Fibroblast of skin of right quadriceps (primary cell): ENCODE measurements at places on chromosomes 12 and 14.

GRCh38 chr14:91238085-91238484 is 6.4 kb downstream of the GPR68 start:
- DNase-seq, result no peak

GRCh38 chr12:132236129-132236929 is 92.1 kb downstream of the NOC4L start:
- DNase-seq, result no peak

DNA sequence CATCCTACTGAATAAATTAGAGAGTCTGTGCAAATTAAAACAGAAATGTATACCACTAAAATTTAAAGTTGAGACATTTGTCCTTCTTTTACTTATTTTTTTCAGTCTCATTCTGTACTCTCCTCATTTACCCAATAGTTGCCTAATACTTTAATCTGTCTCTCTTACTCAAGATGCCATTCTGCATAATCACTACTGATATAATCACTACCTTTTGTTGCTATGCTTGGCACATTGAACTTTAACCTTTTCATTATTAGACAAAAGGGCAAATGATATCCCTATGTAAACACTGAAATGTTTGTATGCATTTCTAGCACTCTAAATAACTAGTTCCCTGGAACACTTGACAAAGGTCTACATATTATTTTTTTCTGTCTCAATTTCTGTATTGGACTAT is 1108.3 kb upstream of the FLRT2 start:
- DNase-seq, result no peak

- no peak for DNase-seq
Measured at GRCh38 chr12:131088701-131089530, 135.2 kb downstream of the ADGRD1 start.

- DNase-seq, result no peak
Measured at GRCh38 chr12:132736913-132737312, 24.7 kb downstream of the ANKLE2 start.

DNA sequence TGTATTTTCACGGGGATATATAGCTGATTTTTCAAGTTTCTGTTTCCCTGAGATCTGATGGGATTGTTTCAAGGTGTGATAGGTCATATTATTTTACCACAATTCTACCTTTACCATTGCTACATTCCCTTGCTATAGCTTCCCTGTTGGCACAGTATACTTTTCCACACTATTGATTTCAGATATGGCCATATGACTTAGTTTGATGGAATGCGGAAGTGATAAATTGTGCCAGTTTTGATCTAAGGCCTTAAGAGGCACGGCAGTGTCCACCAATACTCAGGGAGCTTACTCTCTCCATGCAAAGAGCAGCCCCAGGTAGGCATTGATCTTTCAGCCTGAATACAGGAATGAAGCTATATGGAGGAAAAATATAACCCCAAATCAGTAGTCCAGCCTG is 315.7 kb downstream of the SLC16A7 start:
- no peak for DNase-seq

DNA sequence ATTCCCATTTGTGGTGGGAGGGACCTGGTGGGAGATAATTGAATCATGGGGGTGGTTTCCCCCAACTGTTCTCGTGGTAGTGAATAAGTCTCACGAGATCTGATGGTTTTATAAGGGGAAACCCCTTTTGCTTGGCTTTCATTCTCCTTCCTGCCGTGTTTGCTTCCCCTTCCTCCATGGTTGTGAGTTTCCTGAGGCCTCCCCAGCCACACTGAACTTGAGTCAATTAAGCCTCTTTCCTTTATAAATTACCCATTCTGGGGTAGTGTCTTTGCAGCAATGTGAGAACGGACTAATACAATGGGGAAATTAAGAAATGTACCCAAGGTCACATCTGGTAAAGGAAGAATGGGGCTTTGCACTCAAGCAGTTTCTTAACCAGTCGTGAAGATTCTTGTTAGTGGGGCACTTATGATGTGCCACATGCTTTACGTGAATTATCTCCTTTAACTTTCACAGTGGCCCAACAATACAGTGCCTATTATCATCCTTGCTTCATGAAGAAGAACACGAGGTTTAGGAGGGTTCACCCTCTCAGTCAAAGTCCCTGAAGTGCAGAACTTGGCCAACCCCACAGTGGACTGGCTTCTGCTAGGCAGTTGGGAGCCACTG is 234.3 kb downstream of the EFCAB11 start:
- no peak for DNase-seq

DNA sequence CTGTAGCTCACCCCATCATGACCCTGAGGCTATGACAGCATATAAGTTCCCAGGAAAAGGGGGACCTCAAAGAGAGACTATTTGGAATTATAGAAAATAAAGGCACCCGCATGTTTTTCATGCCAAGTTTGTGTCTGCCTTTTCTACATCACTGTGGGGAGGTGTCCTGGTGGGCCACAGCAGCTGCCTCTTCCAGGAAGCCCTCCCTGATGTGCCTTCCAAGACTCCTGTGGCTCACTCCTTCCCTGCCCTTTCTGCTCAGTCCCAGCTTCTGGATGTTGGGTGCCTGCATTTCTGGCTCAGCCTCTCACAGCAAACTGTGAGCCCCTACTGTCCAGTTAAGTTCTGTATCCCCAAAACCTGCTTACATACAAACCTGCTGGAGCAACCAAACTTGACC is 36.3 kb upstream of the BEGAIN start:
- no peak for DNase-seq

GRCh38 chr14:96090441-96091148 is 51.4 kb downstream of the C14orf132 start:
- DNase-seq, result peak; percentile 94

GRCh38 chr12:7656121-7656520 is 9.6 kb downstream of the APOBEC1 start:
- DNase-seq, result no peak

GRCh38 chr12:117005417-117006046 is 93.7 kb downstream of the TESC start:
- DNase-seq, result no peak

GRCh38 chr14:58777541-58777979 is 139.8 kb downstream of the DACT1 start:
- DNase-seq, result no peak

DNA sequence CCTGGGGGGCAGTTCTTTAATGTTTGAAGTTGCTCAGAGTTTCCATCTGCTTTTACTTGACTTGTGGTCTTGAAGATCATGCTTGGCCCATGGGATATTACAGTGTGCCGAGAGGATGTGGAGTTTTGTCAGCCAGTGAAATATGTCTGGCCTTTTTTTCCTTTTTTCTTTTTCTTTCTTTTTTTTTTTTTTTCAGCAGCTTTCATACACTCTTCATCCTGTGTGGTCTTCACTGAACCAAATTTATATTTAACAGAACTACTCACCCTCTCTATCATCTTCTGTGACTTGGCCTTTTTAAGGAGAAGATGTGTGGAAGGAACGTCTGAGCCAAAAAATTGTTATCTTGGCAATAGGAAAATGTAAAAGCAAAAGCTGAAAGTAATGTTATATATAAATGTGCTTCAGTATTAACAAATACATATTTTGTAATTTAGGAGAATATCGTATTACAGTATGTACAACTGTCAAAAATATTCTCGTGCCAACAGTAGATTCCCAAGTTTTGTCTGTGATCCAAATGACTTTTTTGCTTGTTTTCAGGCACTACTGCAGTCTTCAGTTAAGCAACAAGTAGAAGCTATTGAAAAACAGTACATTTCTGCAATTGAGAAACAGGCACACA is 200.6 kb downstream of the CCDC91 start:
- DNase-seq, result peak; percentile 85

DNA sequence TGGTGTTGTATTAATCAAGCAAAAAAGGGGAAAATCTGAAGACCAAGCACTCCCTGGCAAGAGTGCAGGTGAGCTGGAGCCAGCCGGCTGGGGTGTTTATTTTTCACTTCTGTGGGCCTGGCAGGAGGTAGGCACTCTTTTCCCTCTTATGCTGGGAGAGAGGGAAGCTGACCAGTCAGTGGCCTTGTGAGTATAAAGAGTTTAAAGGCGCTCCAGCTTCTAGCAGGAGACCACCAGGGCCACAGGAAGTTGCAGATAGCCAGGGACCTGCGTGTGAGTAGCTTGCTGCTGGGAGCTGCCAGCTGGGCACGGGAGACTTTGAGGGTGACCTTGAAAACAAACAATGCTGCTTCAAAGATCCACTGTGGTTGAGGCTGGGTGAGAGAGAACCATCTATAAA is 217.4 kb upstream of the PWP1 start:
- no peak for DNase-seq

DNA sequence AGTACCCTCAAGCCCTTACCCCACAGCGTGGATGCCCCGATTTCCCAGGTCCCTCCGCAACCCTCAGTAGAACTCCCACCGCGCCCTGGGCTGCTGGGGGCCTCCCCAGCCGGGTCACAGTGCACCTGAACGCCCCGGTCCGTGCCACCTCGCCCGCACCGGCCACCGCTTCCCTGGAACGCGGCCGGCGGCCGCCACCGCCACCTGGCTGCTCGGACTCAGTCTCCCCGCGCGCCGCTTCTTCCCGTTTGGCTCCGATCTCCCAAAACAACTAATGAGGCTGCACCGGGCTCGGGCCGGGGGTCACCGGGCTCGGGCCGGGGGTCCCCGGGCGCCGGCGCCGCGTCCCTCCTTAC is 1.0 kb downstream of the ITPK1 start:
- no peak for DNase-seq

DNA sequence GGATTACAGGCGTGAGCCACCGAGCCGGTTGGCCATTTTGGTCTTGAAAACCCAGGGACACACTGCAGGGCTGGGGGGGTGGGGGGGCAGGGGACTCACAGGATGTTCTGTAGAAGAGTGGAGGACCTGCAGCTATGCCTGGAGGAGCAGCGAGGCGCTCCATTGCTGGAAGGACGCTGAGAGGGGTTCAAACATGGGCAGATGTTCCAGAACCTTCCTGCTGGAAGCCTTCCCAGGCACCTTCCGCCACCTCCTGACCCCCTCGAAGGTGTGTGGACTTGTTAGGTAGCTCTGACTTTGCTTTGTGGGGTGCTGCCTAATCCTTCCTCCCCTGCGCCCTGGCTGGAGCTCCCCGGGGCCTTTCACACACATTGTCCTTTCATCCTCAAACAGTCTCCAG is 19.6 kb upstream of the PPP1R13B start:
- no peak for DNase-seq

- DNase-seq, result no peak
Measured at GRCh38 chr12:29050503-29050902, 98.6 kb upstream of the FAR2 start.

GRCh38 chr12:93609281-93610192 is 37.1 kb downstream of the SOCS2 start:
- DNase-seq, result peak; percentile 25

DNA sequence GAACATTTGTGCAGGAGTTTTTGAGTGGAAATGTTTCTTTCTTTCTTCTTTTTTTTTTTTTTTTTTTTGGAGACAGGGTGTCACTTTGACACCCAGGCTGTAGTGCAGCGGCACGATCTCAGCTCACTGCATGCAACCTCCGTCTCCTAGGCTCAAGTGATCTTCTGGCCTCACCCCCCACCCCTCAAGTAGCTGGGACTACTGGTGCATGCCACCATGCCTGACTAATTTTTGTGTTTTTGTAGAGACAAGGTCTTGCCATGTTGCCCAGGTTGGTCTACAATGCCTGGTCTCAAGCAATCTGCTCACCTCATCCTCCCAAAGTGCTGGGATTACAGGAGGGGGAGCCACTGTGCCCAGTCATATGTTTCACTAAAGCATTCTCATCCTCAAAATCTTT is 69.2 kb upstream of the BCAT1 start:
- no peak for DNase-seq

GRCh38 chr14:24056800-24057184 is 5.0 kb downstream of the CARMIL3 start:
- DNase-seq, result no peak

DNA sequence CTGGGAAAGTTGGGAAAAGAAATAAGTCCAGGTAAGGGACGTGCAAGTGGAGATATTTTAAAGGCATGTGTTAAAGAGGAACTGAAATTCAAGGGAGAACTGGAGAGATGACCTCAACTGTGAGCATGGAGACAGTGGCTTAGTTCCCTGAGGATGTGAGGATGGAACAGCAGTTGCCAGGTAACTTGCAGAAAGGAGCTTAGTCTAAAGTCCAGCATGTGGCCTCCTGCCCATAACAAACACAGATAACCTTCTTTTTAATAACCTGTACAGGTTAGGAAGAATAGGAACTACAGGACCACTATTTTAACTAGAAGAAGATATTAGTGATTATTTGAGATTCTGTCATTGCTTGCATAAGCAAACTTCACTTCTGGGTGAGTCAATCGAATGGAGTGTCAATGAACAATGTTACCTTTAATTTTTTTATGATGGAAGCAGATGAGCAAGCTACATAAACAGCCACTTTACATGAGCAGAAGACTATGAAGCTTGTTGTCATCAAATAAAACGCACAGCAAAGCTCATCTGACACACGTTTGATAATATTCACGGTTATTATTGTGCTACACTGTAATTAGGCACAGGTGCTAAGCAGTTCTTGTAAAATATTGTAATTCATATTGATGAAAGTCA is 291.7 kb upstream of the DDHD1 start:
- DNase-seq, result no peak

DNA sequence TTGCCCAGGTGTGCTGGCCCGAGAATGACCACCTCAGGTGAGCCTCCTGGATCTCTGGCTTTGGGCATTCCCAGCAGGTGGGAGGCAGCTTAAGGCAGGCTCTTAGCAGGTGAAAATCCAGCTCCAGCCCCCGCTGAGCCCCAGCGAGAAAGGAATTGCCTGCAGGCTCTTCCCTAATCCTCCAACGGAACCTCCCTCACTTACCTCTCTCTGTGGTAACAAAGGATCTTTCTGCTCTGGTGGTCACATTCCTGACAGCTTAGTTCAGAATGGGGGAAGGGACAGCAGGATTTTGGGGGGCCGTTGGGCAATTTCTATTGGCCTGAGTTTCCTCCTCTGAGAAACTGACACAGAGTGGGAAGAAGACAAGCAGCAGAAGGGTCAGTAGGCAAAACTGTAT is 116.0 kb upstream of the LHX5 start:
- no peak for DNase-seq

DNA sequence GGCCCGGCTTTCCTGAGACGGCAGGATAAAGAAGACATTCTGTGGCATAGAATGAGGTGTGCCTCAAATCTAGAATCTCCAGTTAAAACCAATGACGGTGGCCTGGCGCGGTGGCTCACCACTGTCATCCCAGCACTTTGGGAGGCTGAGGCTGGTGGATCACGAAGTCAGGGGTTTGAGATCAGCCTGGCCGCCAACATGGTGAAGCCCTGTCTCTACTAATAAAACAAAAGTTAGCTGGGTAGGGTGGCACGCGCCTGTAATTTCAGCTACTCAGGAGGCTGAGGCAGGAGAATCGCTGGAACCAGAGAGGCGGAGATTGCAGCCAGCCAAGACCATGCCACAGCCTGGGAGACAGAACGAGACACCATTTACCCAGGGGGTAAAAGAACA is 193.6 kb downstream of the ALG10 start:
- DNase-seq, result no peak

GRCh38 chr14:53528185-53528671 is 375.1 kb upstream of the DDHD1 start:
- no peak for DNase-seq

GRCh38 chr14:89377544-89377943 is 39.5 kb downstream of the FOXN3 start:
- no peak for DNase-seq
